Immature natural killer cell (primary cell): ENCODE measurements at places on chromosomes 2 and 18. TPM values are rescaled to one million over a fixed set of nuclear protein-coding genes. Genes with fewer than 3 reads are reported as not detected.

- no peak for DNase-seq
These were observed 107.6 kb upstream of the MSH6 start for GRCh38 chr2:47675196-47675825.

DNA sequence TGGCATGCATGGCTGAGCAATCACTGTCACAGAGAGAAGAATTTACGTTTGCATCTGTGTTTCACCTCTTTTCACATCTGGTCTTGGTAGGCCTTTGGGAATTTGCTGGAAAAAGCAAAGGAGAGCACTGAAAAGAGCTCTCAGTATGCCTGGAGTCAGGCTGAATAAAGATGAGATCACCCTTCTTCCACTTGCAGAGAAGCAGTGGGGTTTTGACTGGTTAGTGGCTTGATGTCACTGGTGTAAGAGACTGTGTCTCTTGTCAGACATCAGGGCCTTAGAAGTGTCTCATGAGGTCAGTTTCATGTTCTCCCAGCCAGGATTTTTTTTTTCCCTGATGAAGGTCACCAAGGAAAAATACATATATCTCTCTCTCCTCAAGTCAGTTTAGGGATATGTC is 353.8 kb downstream of the INSIG2 start:
- DNase-seq, result no peak

DNA sequence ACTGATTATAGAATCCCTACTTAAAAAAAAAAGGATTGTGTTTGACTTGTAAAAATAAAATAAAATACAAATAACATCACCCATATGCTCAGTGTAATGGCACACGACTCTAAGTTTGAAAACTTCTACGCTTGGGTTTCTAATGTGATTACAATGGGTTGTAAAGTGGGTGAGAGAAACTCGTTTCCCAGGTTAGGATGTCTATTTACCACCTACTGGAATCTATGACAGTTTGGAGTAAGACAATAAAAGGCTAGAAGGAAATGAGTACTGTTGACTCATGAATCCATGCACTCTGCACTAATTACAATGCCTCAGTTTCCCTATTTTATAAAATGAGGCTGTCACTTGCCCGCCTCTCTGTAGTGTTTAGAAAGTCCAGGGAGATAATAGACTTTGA is 204.2 kb upstream of the FBXO11 start:
- no peak for DNase-seq

DNA sequence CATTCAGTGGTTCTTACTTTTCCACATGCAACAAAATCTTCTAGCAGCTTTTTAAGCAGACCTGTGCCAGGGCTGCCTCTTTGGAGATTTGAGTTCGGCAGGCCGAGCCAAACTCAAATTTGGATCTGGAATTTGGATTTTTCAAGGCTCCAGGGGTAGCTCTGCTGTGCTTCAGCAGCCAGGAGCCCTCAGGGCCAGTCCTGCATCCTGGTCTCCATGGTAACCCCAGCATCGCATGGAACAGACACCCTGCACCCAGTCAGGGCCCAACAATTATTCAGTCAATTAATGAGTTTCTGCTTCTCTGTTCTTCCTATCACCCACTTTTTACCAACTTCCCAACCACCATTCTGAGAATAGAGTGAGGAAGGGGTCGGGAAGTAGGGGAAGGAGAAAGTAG is 30.0 kb downstream of the EN1 start:
- DNase-seq, result no peak

DNA sequence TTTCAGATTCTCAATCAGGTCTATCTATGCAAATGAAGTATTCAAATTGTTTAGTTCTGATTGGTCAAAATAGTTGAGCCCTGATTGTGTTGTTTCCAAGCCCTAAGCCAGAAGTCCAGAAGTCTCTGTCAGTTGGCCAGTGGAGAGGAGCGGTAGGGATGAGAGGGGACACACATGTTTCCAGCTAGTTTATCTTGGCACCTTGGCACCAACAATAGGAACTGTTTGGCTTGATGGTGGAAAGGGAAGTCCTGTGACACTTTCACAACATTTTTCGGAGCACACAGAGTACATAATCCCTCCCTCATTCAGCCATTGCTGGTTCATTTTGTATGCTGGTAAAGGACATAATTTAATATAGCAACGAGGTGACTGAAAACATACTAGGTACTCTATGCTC is 1661.6 kb downstream of the SUCLG1 start:
- DNase-seq, result no peak

- no peak for DNase-seq
These were observed 230.8 kb upstream of the CDH2 start for GRCh38 chr18:28407681-28408080.

- DNase-seq, result no peak
These were observed 67.8 kb upstream of the EPAS1 start for GRCh38 chr2:46229134-46230063.

GRCh38 chr2:158893026-158893425 is 75.4 kb upstream of the TANC1 start:
- no peak for DNase-seq

DNA sequence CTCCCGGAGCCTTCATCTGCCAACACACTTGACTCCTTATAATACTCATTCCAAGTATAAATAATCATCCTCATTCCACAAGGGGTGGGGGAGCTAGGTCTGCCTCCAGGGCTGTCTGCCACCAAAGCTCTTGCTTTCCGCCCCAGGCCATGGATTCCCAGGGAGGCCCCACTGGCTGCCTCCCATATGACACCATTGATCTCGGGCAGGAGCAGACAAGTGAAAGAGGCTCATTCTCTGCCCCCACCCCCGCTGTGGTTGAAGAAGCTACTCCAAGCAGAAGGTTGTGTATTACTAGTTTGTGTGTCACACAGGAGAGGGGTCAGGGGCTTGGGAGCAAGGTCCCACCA is 99.5 kb downstream of the MRO start:
- no peak for DNase-seq

GRCh38 chr2:116491292-116491691 is 1323.2 kb upstream of the DDX18 start:
- DNase-seq, result no peak

DNA sequence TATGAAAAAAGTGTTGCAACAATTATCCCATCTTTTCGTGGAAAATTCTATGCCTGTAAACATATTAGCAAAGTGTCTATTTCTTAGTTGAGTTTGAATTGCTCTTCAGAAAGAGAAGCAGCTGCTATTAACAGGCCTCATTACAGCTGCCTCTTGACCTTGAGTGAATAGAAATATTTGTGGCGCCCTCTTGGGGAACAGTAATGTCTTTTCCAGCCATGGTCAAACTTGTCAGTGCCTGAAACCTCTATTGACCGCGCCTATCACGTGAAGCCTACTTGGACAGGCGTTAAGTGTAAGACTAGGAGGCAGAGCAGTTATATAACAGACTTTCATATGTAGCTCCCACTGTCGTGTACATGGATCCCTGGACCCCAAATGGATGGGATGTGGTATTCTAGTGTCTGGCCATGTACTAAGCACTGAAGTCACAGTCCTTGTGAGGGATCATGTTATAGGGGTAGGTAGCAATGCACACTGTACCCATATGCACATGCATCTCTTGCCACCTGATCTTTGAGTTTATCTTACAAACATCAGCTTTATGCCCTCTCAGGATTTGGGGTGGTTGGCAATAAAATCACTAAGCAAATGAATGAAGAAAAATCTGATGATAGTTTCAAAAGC is 245.0 kb downstream of the PTGR3 start:
- peak; percentile 21 for DNase-seq

DNA sequence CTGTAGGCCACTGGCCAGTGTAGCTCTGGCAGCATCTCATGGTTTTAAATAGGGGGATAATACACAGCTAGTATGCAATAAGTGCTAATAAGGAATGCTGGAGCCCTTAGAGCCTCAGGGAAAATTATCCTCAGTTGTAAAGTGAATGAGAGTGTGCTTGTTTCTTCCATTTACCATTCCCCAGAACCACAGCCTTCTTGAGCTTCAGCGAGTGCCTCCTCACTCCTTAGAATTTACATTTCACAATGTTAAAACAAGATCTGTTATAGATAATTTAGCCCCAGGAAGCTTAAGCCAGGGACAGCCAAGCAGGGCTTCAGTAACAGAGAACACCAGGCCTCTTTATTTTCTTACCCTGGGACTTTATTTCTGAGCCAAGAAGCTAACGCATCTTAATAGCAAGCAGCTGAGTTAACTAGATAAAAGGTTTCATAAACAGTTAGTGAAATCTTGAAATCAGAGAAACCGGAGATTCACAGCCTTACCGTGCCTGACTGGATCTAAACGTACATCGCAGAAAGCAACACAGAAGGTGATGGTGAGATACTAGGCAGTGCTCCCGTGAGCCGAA is 535.2 kb downstream of the TDRD15 start:
- DNase-seq, result no peak

DNA sequence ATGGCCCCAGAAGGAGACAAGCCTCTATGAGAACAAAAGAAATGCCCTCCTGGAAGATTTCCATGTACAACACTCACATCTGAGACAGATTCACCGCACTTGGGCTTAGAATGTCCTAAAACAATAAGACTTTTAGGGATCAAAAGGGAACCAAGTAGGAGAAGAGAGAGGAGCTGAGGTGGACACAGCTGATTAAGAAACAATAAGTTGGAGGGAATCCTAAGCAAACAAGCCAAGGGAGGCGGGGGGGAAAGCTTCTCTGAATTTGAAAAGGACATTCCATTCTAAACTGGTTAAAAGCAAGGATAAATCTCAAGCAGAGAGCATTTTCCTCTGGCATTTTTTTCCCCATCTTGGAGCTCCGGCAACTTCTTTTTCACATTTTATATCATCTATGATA is 9.9 kb downstream of the ACVR1 start:
- no peak for DNase-seq

- no peak for DNase-seq
These were observed 98.4 kb downstream of the EHBP1 start for GRCh38 chr2:62803961-62804360.

DNA sequence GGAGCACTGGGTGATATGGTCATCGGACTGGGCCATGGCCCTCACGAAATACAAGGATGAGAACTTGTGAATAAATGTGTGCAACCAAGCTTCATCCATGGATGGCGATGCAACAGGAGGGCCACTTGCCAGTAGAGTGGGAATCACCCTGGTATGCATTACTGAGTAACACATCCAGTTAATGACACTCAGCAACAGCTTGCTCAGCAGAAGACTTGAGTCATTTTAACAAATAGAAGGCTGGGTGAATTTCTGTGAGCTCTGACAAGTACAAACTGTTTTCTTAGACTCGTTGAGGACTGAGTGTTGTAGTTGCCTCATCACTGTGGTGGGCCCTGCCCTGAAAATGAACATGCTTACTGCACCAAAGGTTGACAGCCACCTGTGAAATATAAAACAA is 221.6 kb downstream of the NCKAP5 start:
- no peak for DNase-seq

DNA sequence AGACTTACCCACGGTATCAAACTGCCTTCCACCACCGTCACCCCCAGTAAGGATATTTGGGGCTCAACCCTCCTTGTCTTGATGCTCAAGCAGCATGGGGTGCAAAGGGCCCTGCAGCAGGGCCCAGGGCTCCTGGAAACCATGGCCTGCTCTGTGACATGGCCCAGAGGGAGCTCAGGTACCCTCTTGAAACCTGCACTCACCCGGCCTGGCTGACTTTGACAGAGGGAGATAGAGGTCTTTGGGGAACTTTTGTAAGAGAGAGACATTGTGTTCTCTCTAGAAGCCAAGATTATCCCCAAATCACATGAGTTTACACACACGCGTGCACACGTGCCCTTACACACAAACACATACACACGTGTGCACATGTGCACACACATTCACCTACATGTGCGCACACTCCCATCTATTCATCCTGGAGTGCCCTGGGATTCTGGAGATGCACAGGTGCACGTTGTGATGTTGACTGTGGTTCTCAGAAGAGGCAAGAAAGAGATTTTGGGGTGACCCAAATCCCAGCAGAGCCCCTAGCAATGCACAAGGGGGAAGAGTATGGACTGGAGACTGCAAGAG is 19.6 kb upstream of the KCNK3 start:
- no peak for DNase-seq

GRCh38 chr2:171347591-171348032 is 86.2 kb downstream of the METTL8 start:
- DNase-seq, result no peak

DNA sequence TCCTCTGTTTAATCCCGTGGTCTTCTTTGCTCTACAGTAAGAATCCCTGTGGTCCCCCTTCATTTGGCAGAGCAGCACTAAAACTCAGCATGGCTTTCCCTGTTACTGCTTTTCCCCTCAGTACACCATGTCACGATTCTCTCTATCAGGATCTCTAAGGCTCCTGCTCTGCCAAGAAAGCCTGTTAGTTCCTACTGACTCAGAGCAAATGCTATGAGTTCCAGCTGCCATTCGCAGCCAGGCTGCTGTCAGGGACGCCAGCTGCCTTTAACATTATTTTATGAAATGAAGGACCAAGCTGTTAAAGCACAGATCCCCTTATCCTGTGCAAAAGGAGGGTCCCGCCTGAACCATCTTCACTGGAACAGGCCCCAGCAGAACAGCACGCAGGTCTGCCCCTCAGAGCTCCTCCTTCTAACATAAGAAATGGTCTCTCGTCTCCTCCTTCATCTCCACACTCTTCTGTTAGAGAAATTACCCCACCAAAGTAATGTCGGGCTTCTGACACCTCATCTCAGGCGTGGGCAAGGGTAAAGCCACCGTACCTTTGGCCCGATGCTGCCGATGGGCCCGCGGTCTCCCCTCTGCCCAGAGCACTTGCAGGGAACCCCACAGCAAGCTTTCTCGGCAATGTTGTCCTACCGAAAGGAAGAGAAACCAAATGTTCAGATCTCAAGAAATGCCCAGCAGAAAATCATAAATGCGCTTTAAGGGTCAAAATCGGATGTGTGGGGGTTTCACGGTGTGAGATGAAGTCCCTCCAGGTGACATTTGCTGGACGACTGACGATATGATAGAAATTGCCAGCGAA is 52.6 kb downstream of the COL6A3 start:
- no peak for DNase-seq

GRCh38 chr2:96163768-96164429 is 18.7 kb upstream of the DUSP2 start:
- DNase-seq, result peak; percentile 89

DNA sequence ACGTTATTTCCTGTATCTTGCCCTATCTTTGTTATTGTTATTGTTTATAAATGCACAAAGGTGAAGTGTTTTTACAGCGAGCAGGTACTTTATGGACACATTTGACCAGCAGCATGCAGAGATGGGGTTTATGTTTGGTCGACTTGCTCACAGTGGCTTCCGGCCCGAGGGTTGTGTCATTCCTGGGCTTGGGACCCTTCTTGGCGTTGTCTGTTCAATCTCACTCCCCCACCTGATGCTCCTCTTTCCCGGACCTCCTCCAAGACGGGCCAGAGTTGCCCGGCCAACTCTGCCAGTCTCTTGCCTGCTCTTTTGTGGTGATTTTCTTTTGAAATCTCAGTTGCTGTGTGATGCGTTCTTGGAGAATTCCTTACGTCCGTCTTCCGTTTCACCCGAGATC is 153.9 kb downstream of the TWIST2 start:
- DNase-seq, result no peak

SLC4A5 gene
- not detected for polyA plus RNA-seq

TGIF1 gene
- 16.0 TPM for polyA plus RNA-seq

CCDC121 gene
- 2.9 TPM for polyA plus RNA-seq

GALNT1 gene
- 112 TPM for polyA plus RNA-seq
